ENCODE measurements at places on chromosomes 3 and 15. TPM values are rescaled to one million over a fixed set of nuclear protein-coding genes. Genes with fewer than 3 reads are reported as not detected.

DNA sequence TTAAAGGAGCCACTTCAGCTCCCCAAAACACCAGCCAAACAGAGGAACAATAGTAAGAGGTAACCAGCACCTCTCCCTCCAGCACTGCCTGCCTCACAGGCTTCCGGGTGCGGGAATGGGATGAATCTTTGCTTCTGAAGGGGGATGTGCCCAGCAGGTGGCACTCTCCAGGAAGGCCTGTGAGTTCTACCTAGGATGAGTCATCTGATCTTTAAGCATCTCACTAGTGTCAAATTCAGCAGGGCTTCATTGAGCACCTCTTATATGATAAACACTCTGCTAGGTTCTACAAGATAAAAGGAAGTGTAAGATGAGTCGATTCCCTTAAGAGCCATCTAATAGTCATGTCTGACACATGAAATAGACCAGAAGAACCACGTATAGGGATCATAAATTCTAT lies 237.4 kb upstream of the UMPS start:
- DNase-seq: no peak

DNA sequence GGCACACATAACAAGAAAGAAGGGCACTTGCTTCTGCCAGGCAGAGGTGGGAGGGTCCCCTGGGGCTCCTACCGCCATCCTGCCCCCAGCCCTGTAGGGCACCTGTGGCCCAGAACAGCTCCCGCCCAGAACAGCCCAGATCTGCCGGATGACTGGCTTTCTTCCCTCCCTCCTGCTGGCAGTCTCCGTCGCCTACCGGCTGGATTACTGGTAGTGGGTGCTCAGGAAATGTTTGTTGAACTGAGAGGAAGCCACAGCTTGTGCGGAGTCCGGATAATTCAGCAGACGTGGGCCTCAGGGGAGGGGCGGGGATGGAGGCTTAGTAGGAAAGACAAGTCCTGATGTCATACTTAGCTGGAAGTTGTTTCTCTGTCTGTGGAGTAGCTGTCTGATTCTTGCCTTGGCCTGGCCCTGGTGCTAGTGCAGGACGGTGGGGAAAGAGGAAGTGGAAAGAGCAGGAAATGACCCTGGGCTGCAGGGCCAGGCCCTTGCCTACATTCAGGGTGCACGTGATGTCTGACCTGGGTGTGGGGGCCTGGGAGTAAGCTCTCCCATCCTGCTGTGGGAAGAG lies 6.7 kb downstream of the CCDC9B start:
- DNase-seq: peak; percentile 40

- DNase-seq: no peak
Observed at GRCh38 chr15:72758182-72758581, 25.4 kb downstream of the ADPGK start.

DNA sequence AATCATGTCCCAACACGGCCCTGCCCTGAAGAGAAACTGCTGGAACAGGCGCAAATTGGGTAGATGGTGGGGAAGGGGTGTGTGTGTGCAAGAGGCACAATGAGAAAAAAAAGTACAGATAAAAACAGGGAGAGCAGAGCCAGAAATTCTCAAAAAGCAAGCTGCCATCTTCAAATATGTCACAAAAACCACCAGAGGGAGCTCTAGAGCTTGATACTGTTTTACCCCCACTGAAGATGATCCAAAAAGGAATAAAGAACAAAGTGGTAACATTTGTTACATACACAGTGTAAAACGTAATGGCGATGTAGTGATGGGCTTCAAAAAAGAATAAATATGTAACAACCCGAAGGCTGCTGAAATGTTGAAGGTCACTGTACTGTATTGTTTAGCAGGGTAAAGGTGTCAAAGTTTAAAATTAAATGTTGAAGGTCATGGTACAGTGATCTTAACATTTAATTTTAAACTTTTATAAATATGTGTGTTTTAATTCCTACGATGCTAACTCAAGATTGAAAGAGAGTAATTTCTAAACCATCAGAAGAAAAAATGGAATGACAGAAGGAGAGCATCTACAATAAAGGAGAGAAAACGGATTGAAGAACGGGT lies 6.0 kb downstream of the SNRPA1 start:
- peak; percentile 59 for DNase-seq

DNA sequence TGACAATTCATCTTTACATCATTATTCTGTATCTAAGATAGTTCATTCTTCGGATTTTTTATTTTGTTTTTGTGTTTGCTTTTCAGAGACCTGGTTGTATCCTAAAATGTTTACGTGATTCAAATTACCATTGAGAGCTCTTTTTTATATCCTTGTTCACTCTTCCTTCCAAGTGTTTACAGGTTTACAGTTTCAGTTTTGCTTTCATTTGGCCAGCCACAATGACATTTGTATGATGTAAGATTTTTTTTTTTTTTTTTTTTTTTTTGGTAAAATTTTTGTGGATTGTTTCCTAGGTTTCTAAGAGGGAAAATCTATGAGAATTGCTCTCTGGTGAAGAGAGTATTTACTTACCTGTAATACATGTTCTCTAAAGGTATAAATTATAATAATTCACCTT lies 55.0 kb downstream of the SETD5 start:
- no peak for DNase-seq

GRCh38 chr3:48433472-48434118 lies 3.7 kb upstream of the PLXNB1 start:
- no peak for DNase-seq

DNA sequence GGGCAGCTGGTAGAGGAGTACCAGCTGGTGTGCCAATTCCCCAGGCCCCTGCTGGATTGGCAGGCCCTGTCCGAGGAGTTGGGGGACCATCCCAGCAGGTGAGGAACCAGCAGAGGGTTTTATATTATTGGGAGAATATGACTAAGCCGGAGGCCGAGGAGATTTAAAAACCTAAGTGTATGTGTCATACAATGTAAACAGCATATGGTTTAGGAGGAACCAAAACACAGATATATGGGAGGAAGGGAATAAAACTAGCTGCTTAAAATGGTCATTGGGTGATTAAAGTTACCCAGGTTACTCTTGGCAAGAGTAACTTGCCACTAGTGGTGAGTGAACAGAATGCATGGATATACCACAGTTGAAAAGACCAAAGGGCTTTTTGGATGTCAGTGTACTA lies 22.1 kb downstream of the SNRPN start:
- no peak for DNase-seq

DNA sequence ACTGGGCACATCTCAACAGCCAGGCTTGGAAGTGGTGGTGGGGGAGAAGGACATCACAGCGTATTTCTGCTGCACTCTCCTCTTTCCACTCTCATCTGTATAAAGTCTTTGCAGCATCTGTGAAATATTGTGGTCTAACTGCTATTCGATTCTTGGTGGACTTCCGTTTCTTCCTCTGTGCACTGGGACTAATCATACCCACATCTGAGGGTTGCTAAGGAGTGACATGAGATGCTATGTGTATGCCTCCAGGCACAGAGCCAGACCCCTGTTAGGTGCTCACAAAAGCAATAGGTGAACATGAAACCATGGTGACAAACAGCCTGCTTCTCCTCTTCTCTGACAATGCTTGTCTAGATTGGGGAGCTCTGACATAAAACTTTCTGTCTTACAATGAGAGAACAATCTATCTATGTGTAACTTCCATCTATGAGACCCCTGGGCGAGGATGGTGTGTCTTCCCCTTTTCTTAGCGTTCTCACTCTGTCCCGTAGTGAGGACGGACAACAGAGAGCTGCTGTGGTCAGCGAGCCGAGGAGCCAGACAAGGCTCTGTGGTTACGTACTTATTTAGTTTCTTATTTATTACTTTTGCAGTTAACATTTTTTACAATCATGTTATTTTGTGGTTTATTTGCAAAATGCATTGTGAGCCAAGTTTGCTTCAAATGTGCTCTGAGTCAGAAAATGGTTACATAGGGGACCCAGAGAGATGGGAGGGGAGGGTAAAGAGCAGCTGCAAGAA lies 196.7 kb upstream of the TPRG1 start:
- DNase-seq: no peak

DNA sequence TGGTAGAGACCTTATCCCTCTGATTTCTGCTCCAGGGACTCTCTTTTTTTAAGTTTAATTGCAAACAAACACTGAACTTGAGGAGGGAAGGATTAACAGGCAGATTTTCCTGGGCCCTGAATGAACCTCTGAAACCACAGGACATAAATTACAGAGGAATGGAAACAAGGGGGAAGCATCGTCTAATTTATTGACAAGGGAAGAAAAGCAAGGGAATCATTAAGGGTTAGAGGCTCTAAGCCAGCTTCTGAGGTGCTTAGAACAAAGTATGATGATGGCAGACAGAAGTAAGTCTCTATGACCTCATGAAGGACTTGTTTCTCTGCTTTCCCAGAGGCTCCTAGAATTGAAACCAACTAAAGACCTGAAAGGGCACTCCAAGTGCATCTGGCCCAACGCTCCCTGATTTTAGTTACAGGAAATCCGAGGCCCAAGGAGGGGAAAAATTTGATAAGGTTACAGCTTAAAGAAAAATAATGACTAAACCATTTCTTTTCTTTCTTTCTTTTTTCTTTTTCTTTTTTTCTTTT lies 244.7 kb upstream of the NR2E3 start:
- no peak for DNase-seq

DNA sequence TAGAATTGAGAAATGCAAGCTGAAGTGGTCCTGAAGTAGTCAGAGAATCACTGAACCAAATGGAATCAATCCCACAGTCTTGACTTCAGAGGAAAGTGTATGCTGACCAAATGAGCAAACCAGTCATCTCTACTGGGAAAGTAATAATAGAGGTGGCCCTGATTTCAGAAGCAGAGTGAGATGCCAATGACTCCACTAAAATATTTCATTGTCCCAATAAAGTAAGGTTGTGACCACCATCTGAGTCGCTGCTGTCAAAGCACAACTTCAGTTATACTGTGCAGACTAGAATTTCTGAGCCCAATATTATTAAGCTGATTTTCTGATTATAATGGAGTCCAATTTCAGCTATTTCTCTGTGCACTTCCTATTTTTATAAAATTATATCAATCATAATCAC lies 334.4 kb upstream of the THBS1 start:
- no peak for DNase-seq

GRCh38 chr3:62962714-62963113 lies 87.5 kb upstream of the CADPS start:
- DNase-seq: no peak

GRCh38 chr3:24480497-24480896 lies 14.2 kb downstream of the THRB start:
- no peak for DNase-seq

- no peak for DNase-seq
Observed at GRCh38 chr3:15052335-15053242, 12.5 kb downstream of the MRPS25 start.

DNA sequence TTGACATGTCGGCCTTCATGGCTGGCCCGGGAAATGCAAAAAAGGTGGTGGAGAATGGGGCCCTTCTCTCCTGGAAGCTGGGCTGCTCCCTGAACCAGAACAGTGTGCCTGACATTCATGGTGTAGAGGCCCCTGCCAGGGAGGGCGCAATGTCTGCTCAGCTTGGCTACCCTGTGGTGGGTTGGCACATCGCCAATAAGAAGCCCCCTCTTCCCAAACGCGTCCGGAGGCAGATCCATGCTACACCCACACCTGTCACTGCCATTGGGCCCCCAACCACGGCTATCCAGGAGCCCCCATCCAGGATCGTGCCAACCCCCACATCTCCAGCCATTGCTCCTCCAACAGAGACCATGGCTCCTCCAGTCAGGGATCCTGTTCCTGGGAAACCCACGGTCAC lies 23.1 kb upstream of the BSN start:
- no peak for DNase-seq

- DNase-seq: no peak
Observed at GRCh38 chr3:84136425-84136824, 822.4 kb upstream of the CADM2 start.

- DNase-seq: no peak
Observed at GRCh38 chr3:38636464-38636863, 13.0 kb downstream of the SCN5A start.

GRCh38 chr3:71825551-71826283 lies 40.8 kb upstream of the PROK2 start:
- no peak for DNase-seq

GRCh38 chr3:184604615-184605290 lies 43.2 kb downstream of the EPHB3 start:
- no peak for DNase-seq

DNA sequence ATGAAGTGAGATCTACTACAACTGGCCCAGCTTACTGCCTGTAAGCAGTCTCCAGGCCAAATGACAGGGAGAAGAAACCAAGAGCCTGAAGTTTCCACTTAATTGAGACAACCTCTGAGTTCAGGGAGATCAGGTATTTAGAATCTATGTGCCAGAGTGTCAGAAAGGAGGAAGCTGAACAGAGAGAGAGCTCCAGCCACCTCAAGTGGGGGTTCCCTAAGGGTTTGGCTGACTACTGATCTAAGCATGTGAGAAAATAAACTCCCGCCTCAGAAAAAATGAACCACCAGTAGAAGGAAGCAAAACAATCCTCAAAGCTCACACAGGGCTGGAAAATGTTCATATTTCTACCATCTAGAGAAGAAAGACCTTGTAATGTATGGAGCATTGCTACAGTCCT lies 25.0 kb downstream of the ADAM10 start:
- no peak for DNase-seq

- no peak for DNase-seq
Observed at GRCh38 chr3:184549796-184550577, 11.6 kb upstream of the EPHB3 start.

DNA sequence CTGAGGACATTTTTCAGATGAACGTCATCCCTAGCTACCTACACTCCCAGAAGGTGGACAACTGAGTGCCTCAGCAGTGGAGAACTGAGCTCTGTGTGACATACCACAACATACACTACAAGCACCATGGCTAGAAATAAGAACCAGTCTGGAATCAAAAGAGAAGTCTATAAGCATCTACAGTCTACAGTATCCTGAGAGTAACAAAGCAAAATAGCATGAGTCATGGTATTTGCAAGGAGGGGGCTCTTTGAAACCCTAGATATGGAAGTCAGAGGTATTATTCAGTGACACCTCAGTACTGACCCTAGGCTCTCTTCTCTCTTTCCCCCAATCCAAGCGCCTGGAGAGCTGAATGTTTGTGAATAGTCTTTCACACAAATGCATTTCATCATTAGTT lies 87.5 kb downstream of the TNIK start:
- no peak for DNase-seq

DNA sequence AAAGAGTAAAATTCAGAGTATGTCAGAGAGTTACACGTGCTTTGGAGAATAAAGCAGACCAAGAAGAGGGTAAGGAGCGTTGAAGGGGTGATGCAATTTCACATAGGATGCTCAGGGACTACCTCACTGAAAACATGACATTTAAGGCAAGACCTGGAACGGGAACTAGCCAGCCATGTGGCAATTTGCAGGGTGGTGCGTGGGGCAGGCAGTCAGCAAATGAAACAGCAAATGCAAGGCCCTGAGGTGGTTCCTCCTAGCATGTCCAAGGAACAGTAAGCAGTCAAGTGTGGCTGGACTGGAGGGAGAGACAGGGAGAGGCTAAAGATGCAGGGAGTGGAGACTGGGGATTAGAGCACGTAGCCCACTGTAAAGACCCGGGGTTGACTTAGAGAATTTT lies 146.1 kb upstream of the LPP start:
- no peak for DNase-seq

Gene CKMT1A
- not detected for total RNA-seq

Gene MASP1
- total RNA-seq: not detected

Gene SERPINI2
- not detected for total RNA-seq

Gene SLC15A2
- total RNA-seq: 5.5 TPM

Gene SEMA7A
- 5.0 TPM for total RNA-seq

Gene CCDC13
- 0.34 TPM for total RNA-seq

Gene PTX3
- total RNA-seq: 0.51 TPM

Gene PIK3CA
- 58.1 TPM for total RNA-seq

Gene CPA3
- 4.1 TPM for total RNA-seq

Gene ZDHHC23
- total RNA-seq: 3.2 TPM

Gene SLC28A2
- not detected for total RNA-seq

Gene ERICH6
- 0.53 TPM for total RNA-seq

Data from naive thymus-derived CD4-positive, alpha-beta T cell (primary cell).